ENCODE measurements at places on chromosomes 2 and 18.

GRCh38 chr2:215447056-215447455, 11.2 kb upstream of the FN1 start:
- H3K4me3 ChIP-seq: no peak overlapping the region
- no peaks in the 10 kb centered on the region for H3K27me3 ChIP-seq
- no peaks in the 10 kb centered on the region for H3K36me3 ChIP-seq
- H3K27ac ChIP-seq: no peak overlapping the region
- peak; percentile 41 for DNase-seq

GRCh38 chr18:9189491-9189890, 52.9 kb downstream of the ANKRD12 start:
- peaks cover 9% of the 10 kb centered on the region for H3K36me3 ChIP-seq
- no peak for DNase-seq
- no peak overlapping the region for H3K27ac ChIP-seq

DNA sequence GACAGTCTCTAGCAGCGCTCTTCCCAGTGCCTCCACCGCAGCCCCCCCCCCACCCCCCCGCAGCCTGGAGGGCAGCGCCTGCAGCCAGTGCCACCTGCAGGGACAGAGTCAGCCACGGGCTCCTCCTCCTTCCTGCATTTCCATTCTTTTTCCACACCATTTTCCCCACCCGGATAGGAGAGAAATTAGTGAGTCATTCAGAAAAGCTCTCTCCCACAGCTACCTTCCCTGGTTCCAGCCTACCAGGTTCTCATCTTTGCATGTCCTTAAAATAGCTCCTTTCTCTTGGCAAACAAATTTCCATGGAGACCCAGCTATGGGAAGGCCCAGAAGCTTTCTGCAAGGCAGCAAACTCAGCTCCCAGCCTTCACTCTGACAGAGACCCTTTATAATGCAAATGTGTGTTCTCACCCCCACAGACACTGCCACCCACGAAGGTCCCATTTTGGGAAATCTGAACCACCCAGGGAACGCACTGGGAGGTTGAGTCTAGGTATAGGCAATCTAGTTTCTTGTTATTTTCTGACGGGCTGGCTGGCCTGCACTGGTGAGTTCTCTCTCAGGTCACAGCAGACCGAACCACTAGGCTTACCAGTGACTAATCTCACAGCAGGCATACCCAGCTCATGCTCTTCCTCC, 41.8 kb upstream of the ATG16L1 start:
- peak; percentile 25 for DNase-seq
- no peak overlapping the region for H3K4me3 ChIP-seq
- peaks cover 35% of the 10 kb centered on the region for H3K27me3 ChIP-seq
- H3K36me3 ChIP-seq: no peaks in the 10 kb centered on the region

DNA sequence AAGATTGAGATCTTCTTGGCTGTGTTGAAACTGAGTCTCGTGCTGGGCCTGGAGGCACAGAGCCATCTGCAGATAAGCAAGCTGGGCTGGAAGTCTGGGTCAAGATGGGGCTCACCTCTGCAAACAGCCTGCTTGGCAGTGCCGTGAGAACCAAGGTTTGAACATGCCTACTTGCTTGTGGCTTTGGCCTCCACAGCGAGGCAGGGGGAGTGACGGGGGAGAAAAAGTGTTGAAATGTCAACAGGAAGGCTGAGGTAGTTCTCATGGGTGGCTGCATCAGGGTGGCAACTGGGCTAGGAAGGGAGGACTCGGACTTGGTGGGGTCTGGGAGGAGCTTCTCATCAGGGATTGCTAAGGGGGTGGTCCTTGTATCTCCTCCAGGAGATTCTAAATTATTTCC, 99.7 kb downstream of the THNSL2 start:
- H3K4me3 ChIP-seq: no peak overlapping the region
- H3K27me3 ChIP-seq: no peaks in the 10 kb centered on the region
- DNase-seq: no peak
- H3K36me3 ChIP-seq: no peaks in the 10 kb centered on the region
- no peak overlapping the region for H3K27ac ChIP-seq

GRCh38 chr2:211203986-211204385, 647.6 kb downstream of the CPS1 start:
- no peak for DNase-seq
- no peak overlapping the region for H3K27ac ChIP-seq
- H3K27me3 ChIP-seq: no peaks in the 10 kb centered on the region
- no peaks in the 10 kb centered on the region for H3K4me1 ChIP-seq
